ENCODE measurements at places on chromosomes 3 and 15.

DNA sequence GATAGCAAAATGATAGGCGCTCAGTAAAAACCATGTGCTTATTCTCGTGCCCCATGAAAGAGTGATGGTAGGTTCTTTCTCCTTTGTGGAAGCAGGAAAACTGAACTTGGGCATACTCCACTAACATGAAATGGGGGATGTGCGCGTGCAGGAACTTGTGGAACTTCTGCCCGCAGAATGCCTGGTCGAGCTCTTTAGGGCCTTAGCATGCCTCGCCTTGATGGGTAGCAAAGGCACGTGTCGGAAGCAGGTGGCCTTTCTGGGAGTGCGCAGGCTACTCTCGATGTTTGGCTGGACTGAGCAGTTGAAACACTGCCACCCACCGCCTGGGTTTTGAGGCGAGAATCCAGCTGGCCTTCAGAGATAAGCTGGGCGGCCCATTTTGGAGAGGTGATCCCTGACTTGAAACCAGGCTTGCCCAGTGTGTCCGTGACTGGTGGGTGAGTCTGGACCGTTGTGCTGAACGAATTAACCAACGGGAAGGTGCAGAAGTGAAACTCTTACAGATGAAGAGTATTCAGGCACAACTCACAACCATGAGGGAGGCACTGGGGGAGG lies 842 bp downstream of the PCCB start:
- H3K27me3 ChIP-seq, result no peaks in the 10 kb centered on the region
- H3K27ac ChIP-seq, result peak overlapping the region; percentile 72
- H3K4me3 ChIP-seq, result peak overlapping the region; percentile 59
- peak; percentile 64 for DNase-seq

DNA sequence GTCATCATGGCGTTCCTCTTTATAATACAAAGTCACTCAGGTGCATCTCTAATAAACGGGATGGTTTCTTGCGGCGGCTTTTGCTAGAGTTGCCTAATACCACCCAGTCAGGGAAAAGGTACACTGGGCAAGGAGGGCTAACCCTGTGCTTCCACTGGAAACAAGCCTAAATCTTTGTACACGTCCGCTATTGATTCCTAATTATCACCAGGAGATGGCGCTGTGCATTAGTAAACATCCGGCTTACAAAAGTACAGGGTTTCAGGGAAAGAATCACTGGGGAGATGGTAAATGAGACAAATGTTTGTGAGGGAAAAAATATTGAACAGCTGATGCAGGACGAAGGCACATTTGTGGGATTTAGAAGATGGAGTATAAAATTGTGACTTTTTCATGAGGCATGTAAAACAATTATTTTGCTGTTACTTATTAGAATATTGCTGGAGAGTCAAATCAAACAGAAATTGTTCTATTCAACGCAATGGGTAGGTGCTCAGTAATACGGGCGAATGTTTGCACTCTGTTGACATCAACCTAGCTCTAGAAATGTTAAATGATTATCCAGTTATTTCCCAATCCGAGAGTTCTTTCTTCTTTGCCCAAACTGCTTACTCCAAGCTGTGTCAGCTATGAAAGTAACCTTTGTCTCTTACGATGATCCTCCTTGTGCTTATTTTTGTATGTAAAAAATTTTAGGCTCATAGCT lies 50.6 kb downstream of the GMNC start:
- H3K27me3 ChIP-seq, result no peaks in the 10 kb centered on the region
- DNase-seq, result peak; percentile 13
- H3K36me3 ChIP-seq, result no peaks in the 10 kb centered on the region
- H3K4me3 ChIP-seq, result no peak overlapping the region
- H3K4me1 ChIP-seq, result no peaks in the 10 kb centered on the region
- no peak overlapping the region for H3K27ac ChIP-seq

- H3K27ac ChIP-seq, result peak overlapping the region; percentile 89
- no peaks in the 10 kb centered on the region for H3K36me3 ChIP-seq
- DNase-seq, result no peak
- H3K27me3 ChIP-seq, result no peaks in the 10 kb centered on the region
Observed at GRCh38 chr3:17741621-17742101, 770 bp downstream of the TBC1D5 start.

DNA sequence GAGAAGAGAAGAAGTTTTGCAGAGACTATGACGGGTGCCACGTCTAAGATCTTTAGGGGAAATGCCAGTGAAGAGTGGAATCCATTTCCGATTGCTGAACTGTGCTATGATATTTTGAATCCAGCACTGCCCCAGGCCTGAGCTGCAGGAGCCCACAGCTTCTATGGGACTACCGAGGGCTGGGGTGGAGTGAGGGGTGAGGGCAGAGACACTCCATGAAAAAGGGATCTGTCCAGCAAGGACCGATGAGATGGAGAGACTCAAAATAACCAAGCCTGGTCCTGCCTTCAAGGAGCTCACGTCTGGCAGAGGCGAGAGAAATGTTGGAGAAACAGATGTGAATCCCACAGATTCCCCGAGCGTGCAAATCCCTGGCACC lies 79.8 kb upstream of the MEF2A start:
- peak overlapping the region; percentile 51 for H3K4me3 ChIP-seq
- H3K36me3 ChIP-seq, result no peaks in the 10 kb centered on the region
- peak overlapping the region; percentile 24 for H3K27ac ChIP-seq
- no peaks in the 10 kb centered on the region for H3K27me3 ChIP-seq

DNA sequence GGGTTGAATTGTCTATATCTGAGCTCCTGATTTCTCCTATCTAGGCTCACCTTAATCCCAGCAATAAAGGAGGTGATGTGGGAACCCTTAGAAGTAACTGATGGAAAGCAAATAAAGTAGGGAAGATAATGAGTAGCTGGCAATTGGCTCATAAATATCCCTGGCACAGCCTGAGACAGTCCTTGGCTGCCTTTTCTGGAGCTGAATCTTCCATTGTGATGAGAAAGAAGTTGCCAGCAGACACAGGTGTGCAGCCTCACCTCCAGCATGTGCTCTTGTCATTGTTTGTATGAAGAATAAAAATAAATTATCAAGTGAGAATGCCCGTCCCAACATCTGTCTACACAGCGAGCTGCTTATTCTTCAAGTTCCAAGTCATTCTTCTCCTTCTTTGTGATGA lies 53.2 kb upstream of the RASGRP1 start:
- H3K27me3 ChIP-seq, result no peaks in the 10 kb centered on the region
- H3K4me1 ChIP-seq, result peaks cover 18% of the 10 kb centered on the region
- no peaks in the 10 kb centered on the region for H3K36me3 ChIP-seq
- H3K4me3 ChIP-seq, result no peak overlapping the region
- no peak for DNase-seq

DNA sequence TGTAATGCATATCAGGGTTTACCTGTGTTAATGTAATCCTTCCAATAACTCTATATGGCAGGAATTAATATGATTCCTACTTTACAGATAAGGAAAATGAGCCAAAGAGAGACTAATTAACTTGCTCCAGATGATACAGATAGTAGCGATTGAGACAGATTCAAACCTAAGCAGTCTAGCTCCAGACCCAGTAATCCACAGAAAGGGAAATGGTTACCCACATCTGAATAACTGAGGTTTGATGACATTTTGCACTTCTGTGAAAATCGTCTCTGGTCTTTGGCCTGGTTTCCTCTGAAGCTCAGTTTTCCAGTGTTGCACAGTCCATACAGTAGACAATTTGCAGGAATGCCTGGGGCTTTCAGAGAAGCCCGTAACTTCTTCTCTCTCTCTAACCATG lies 177.1 kb upstream of the UMPS start:
- DNase-seq, result no peak
- no peaks in the 10 kb centered on the region for H3K4me1 ChIP-seq
- no peak overlapping the region for H3K27ac ChIP-seq
- no peak overlapping the region for H3K4me3 ChIP-seq

GRCh38 chr3:89223188-89223587 lies 115.8 kb downstream of the EPHA3 start:
- H3K4me3 ChIP-seq, result no peak overlapping the region
- no peaks in the 10 kb centered on the region for H3K27me3 ChIP-seq
- no peaks in the 10 kb centered on the region for H3K4me1 ChIP-seq
- no peak for DNase-seq

GRCh38 chr15:67564968-67565345 lies 22.5 kb downstream of the MAP2K5 start:
- H3K27ac ChIP-seq, result no peak overlapping the region
- H3K36me3 ChIP-seq, result peaks cover under 1% of the 10 kb centered on the region
- DNase-seq, result no peak
- no peak overlapping the region for H3K4me3 ChIP-seq

- no peak overlapping the region for H3K27ac ChIP-seq
- no peak overlapping the region for H3K4me3 ChIP-seq
- DNase-seq, result no peak
Observed at GRCh38 chr15:48781017-48781416, 29.9 kb downstream of the CEP152 start.

- peak; percentile 53 for DNase-seq
- H3K36me3 ChIP-seq, result no peaks in the 10 kb centered on the region
- no peaks in the 10 kb centered on the region for H3K4me1 ChIP-seq
- H3K27me3 ChIP-seq, result peaks cover 3% of the 10 kb centered on the region
- no peak overlapping the region for H3K4me3 ChIP-seq
- no peak overlapping the region for H3K27ac ChIP-seq
Observed at GRCh38 chr15:89647191-89647851, 7.9 kb downstream of the KIF7 start.

DNA sequence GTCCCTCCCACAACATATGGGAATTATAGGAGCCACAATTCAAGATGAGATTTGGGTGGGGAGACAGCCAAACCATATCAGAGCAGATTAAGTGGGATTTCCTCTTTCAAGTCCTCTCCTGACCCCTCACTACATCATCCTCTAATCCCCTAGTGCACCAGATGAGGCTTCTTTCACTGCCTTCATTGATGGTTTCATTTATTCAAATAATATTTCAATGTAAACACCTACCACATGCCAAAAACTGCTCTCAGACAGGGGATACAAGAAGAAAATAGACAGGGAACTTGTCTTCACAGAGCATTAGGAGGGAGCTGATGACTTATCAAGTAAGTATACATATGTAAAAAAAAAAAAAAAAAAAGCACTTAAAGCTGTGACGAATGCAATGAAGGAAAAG lies 180.2 kb downstream of the NTRK3 start:
- no peaks in the 10 kb centered on the region for H3K4me1 ChIP-seq
- no peaks in the 10 kb centered on the region for H3K27me3 ChIP-seq
- H3K36me3 ChIP-seq, result no peaks in the 10 kb centered on the region
- no peak overlapping the region for H3K4me3 ChIP-seq
- H3K27ac ChIP-seq, result no peak overlapping the region
- DNase-seq, result no peak

- H3K27ac ChIP-seq, result no peak overlapping the region
- no peak overlapping the region for H3K4me3 ChIP-seq
- no peaks in the 10 kb centered on the region for H3K4me1 ChIP-seq
Observed at GRCh38 chr15:63180746-63181145, 8.7 kb upstream of the RAB8B start.

DNA sequence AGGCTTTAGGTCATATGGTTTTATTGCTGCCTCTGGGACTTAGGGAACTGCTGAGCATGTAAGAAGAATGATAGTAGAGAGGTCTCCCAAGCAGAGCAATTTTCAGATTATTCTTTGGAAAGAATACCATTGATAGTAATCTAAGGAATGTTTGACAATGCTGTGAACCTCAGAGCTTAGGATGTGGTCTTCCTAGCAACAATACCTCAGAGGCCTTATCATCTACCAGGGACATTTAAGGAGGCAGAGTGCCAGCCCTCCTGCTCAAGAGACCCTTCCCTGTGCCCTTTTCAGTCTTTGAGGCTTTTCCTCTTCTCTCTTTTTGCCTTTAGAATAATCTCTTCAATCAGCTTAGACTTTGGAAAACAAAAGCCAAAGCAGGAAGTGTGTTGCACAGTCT lies 272.1 kb downstream of the OXSM start:
- H3K4me1 ChIP-seq, result no peaks in the 10 kb centered on the region
- no peak overlapping the region for H3K4me3 ChIP-seq
- H3K27me3 ChIP-seq, result no peaks in the 10 kb centered on the region
- DNase-seq, result no peak
- H3K27ac ChIP-seq, result no peak overlapping the region

GRCh38 chr3:12513694-12514446 lies 29.6 kb downstream of the TSEN2 start:
- H3K4me3 ChIP-seq, result no peak overlapping the region

DNA sequence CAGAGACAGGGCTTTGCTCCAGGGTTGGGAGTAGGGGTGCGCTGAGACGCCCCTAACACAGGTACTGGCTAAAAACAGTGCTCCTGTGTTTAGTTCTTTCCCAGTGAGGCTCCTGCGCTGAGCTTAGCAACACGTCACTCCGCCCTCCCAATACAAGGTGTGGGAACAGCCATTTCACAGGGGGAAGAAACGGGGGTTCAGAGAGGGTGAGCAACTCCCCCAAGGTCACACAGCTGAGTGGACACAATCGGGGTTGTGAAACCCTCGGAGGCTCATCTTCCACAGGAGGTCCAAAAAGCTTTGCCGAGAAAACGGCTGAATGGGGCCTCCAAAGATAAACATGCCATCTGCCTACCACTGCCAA lies 628 bp downstream of the PRRT3 start:
- peaks cover 18% of the 10 kb centered on the region for H3K4me1 ChIP-seq
- H3K36me3 ChIP-seq, result peaks cover 2% of the 10 kb centered on the region
- peak overlapping the region; percentile 63 for H3K4me3 ChIP-seq
- DNase-seq, result no peak

GRCh38 chr3:38580450-38581382 lies 68.8 kb downstream of the SCN5A start:
- H3K4me3 ChIP-seq, result no peak overlapping the region
- no peaks in the 10 kb centered on the region for H3K4me1 ChIP-seq
- no peaks in the 10 kb centered on the region for H3K36me3 ChIP-seq
- H3K27ac ChIP-seq, result no peak overlapping the region
- no peaks in the 10 kb centered on the region for H3K27me3 ChIP-seq
- DNase-seq, result no peak

DNA sequence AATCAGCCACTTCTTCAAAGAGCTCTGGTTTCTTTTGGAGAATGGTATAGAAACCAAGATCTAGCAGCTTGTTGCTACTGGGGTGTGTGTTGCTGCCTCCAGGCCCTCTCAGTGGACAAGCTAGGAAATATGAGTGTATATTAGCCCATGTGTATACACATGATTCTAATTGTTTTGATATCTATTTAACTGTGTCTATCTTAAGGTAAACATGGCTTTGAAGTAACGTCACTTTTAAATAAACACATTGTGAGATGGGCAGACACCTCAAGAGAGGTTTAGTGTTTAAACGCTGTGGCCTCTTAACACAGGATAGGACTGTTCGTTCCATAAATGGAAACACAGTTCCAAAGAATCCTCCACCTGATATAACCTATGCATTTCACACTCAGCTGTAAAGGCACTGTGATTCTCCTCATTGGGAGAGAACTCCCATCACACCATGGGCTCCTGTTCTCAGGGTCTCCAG lies 87.0 kb downstream of the GMPS start:
- no peaks in the 10 kb centered on the region for H3K36me3 ChIP-seq
- H3K4me1 ChIP-seq, result no peaks in the 10 kb centered on the region

DNA sequence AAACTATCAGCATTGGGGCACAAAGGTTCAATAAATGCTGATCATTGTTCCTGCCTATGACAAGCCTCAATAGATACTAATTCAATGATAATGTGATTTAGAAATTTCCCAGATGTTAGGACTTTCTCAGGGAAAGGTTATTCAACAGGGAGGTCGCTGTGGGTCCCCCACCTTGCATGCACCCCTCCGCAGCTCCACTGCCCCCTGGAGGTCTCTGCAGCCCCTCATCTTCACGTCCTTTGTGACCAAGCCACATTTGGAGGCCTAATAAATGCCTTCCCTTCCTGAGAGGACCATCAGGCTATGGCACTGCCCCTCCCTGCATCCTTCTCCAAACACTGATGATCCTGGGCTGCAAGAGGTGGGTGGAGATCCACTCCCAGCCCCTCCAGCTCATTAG lies 50.2 kb downstream of the NOX5 start:
- DNase-seq, result no peak
- H3K36me3 ChIP-seq, result no peaks in the 10 kb centered on the region
- no peaks in the 10 kb centered on the region for H3K27me3 ChIP-seq
- H3K27ac ChIP-seq, result no peak overlapping the region
- no peaks in the 10 kb centered on the region for H3K4me1 ChIP-seq
- no peak overlapping the region for H3K4me3 ChIP-seq

All from B cell (primary cell).